ENCODE measurements at places on chromosomes 12 and 14.

DNA sequence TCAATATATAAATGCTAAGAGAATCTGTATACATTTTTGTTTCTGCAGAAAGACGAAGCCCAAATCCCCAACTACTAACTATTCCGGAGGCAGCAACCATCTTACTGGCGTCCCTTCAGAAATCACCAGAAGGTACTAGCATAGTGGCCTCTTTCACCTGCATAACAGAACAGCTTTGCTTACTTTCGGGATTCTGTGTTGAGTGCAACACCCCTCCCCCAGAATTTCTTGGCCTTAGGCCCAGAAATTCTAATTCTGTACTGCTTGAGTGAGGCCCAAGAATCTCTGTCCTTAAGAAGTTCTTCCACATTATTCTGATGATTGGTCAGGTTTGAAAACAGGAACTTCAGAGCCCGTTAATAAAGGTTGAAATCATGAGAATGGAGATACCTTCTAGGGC lies 2.9 kb downstream of the SPX start:
- DNase-seq: no peak

DNA sequence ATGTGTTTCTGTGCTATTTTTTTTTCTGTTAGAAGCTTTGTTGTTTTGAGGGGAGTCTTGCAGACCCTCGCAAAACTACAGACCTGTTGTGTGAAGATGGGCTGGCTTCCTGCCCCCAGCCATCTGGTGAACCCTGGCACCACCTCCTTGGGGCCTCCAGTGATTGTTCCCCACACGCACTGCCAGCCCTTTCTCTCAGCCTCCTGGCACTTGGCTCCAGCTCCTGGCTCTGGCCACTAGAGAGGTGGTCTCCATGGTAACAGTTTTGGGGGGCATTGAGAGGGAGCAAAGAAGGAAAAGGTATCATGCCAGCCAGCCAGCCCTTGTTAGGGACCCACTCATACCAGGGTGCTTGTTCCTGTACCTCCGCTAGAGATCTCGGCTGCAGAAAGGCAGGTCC lies 176.4 kb upstream of the RPH3A start:
- DNase-seq: no peak

DNA sequence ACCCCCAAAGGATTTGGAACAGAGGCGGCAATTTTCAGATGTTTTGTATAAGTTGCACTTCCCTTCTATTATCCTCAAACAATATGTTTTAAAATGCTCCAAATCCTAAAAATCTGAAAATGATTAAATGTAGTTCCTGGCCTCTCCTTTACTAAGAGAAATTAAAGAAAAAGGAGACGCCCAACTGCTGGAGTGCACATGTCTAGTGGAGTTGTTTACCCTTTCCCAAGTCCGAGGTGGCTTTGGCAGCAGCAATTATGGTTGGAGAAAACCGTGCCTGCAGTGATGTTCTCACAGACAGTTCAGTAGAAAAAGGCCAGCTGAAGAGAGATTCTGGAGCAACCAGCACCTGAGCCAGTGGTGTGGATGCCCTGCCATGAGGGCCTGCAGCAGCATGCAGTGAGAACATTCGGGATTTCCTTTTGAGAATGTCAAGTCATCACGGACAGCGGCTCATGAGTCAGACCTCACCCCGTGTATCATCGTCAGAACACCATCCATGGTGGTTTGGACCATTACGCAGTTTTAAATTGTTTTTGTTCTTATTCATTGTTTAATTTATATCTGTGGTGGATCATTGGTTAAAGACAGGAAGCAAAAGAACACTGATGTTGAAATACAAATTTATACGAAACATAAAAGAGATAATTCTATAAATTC lies 179.0 kb upstream of the KRR1 start:
- DNase-seq: no peak

GRCh38 chr14:75689012-75689411 lies 28.0 kb downstream of the TTLL5 start:
- DNase-seq: no peak

DNA sequence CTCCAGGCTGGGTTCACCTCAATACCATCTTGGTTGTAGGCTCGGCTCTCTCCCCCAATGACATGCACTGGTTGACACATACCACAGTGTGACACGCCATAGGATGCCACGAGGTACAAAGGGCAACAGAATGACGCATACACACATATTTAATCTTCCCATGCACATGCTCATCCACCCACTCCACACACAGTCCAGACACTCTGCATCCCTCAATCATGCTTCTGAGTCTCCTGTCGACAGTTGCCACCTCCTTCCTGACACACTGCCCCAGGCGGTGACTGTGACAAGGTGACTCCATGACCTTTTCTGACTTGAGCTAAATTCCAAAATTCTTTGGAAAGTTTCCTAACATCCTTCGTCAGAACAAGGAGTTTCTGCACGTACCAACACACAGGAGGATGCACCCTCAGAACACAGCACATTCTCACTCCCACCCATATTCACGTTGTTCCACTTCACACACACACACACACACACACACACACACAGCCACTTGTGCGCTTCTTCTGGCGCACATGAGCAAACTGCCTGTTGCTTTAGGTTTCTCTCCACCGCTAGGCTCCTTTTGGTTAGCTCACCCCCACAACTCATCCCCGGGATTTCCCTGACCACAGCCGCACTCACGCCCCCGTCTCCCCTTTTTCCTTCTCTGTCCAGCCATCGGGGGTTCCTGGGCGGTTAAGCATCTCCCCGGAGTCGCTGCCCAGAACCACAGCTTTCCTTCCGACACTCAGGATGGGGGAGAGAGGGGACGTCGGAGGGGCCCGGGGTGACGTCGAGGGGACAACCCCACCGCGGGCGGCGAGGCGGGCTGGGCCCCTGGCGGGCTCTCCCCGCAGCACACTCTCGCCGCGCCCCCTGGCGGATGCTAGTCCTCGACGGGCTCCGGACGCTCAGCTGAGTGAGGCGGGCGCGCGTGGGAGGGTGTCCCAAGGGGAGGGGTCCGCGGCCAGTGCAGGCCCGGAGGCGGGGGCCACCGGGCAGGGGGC lies 536 bp upstream of the WNT1 start:
- DNase-seq: peak; percentile 82

- DNase-seq: no peak
Measured at GRCh38 chr14:53062856-53063255, 90.3 kb downstream of the DDHD1 start.

- DNase-seq: no peak
Measured at GRCh38 chr12:48413388-48413787, 59.0 kb upstream of the ANP32D start.

DNA sequence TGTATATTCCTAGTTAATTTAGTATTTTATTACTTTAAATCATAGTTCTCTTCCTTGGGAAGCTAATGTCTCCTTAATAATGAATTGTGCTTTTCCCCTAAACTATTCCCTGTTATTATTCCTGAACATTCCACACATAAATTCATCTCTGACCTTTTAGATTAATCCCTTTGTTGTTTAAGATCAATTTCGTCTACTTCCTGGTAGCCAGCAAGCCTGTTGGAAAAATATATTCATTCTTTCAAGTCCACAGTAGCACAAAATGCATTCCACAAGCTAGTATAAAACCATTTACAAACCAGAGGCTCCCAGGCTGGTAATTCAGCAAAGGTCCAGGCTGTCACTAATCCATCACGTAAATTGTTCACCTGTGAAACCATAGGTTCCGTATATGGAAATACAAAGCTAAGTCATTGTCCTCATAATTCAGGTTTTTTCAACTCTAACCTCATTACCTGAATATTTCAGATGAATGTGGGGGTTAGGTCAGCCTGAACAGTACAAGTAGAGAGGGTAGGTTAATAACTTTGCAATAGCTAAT lies 232.7 kb downstream of the SEC23A start:
- DNase-seq: no peak

DNA sequence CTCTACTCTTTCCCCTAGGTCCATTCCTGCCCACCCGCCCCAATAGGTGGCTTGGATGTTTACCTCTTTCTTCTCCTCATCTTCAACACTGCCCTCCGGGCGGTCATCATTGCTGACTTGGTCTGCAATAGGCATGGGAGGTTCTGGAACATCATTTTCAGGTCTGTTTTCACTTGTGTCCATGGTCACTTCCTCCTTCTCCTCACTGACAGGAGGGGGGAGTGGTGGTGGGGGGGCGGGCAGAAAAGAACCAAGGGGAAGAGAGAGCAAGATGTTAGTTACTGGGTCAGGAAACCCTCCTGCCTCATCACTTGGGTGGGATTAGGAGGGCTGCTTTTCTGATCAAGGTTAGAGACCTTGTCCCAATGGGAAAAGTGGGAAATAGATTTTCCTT lies 12.1 kb upstream of the CDH24 start:
- DNase-seq: no peak

DNA sequence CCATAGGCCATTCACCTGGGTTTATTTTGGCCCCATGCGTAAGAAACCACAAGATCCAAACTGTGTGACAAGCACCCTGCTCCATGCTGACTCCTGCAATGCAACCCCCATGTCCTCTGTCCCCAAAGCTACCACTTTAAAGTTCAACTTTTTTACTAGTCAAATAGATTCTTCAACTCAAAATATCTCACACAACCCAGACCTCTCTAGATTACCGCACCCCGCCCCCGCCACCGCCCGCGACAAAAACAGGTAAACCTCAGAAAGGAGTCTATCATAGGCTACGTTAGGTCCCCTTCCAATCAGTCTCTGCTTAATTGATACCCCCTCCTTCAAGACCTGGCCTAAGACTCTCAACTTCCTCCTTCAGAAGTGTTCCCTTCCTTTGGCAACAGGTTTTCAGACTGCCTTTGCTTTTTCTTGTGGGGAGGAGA lies 2.2 kb downstream of the ZFP36L1 start:
- DNase-seq: peak; percentile 67

- no peak for DNase-seq
Measured at GRCh38 chr12:6228535-6229223, 28.5 kb downstream of the CD9 start.

GRCh38 chr12:50187084-50187900 lies 20.1 kb upstream of the CERS5 start:
- peak; percentile 29 for DNase-seq

Data from stimulated activated CD4-positive, alpha-beta T cell treated with anti-CD3 and anti-CD28 coated beads, Interleukin-15, amount 100 ng/mL, for 48 hours (primary cell).